ENCODE measurements at places on chromosomes 7 and 10.

- no peak for DNase-seq
These were observed 48.3 kb downstream of the LANCL2 start for GRCh38 chr7:55413442-55413841.

GRCh38 chr7:26369593-26369992, 77.9 kb downstream of the SNX10 start:
- DNase-seq: no peak

DNA sequence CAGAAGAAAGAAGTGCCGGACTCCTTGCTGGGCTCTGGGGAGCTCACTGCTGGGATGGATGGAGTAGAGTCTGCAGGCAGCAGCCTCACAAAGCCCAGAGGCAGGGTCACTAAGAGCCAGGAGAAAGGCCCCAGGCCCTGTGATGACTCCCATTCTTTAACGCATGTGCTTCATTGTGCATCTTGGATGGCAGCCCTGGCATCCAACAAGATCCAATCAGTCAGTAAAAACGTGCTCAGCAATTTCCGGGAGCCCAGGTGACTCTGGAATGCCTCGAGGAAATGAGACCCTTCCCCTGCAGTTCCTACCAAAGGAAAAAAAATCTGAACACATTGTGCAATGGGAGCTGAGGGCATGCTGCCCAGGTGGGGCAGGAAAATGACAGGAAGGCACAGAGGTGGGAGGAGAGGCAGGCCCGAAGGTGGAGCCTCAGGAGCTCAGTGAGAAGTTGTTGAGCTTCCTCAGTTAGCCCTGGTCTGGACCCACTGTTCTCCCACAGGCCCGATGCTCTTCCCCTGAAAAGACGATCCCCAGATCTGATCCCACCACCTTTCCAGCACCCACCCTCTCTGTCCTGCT, 60.7 kb upstream of the TMEM72 start:
- DNase-seq: no peak

DNA sequence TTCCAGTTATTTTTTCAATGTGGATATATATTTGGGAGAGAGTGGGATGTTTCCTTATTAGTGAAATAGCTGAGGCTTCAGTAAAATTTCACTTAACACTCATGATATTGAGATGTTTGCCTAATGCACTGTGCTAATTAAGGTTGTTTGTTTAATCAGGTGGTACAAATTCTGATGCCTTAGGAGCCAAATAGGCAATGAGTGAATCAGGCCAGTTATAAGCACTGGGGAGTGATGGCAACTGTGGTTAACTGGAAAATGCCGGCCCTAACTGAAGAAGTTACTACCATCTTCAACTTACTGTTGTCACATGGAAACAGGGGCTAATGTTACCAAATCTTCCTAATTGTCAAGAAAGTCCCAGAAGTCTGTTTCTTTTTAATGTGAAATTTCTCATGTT, 32.0 kb downstream of the VCL start:
- DNase-seq: no peak

DNA sequence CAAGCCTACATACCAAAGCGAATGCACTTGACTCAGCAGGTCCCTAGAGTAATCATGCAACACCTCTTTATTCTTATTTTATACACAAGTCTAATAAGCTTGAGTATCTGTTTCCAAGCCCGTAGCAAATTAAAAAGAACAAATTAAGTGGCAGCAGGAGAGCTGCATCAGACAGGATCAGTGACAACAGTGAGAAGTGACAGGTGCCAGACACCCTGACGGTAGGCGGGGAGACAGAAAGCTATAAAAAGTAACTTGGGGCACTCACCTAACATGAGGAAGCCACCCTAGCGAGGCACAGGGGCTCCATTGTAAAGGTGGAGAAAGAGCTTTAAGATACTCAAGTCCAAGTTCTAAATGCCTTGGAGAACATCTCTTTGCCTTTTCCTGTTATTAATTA, 174.2 kb downstream of the PLXNA4 start:
- no peak for DNase-seq

GRCh38 chr10:75395066-75395931, 6.3 kb downstream of the ZNF503 start:
- no peak for DNase-seq

GRCh38 chr7:13908667-13909397, 80.6 kb downstream of the ETV1 start:
- DNase-seq: no peak

DNA sequence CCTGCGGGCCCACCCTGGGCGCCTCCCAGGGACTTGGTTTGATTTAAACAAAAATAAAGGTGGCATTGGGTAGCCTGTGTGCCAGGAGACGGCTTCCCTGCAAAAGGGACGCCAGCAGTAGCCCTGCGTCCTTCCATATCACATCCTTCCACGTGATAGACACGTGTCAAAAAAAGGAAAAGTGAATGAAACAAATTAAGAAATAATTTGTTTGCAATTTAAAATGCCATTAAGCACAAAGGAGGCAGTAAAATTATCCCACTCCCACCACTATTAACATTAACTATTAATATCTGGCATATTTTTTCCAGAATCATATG, 7.6 kb downstream of the TACR2 start:
- DNase-seq: no peak

DNA sequence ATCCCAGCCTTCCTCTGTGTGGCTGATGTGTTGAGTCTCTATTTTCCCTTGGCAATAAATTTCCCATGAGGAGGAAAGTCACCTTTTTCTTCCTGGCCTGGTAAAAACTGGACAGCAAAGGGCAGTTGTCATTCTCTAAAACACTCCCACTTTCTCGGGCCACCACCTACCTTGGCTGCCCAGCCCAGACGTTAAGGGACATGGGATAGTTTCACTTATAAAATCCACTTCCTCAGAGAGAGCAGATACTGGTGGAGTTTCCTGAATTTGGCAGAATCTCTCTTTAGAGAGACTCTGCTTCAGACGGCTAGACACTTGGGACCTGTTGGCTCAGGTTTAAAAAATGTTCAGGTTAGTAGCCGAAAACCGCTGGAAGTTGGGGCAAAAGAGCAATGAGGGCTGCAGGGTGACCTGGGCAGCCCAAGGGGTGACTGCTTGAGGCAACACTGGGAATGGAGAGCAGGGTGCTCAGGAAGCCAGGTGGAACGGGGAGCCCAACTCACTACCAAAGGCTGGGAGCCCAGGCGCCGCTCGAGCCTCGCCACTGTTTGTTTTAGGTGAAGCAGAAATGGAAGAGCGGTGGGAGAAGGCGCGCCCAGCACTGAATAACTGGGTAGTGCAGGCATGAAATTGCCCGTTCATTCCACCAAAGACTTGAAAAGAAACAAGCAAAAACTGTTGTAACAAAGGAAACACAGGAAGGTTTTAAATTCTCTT, 186.1 kb downstream of the TRIL start:
- no peak for DNase-seq

- no peak for DNase-seq
These were observed 30.9 kb downstream of the DNAJB12 start for GRCh38 chr10:72323771-72324191.

GRCh38 chr7:117146059-117146458, 176.8 kb downstream of the WNT2 start:
- no peak for DNase-seq

DNA sequence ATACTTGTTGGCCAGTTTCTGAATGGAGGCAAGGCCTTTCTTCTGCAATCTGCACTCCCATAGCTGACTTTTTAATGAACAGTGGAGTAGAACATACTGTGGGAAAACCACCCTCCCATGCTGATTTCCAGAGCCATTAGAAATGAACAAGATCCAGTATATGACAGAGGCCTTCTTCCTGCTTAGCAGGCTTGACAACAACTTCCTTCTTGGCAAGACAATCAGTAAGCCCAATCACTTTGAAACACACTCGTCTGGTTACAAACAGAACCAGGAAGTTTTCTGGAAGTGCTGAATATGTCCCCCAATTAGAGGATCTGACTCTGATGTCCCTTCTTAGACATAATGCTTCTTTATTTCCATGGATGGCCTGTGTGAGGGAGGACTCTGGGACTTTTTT, 103.4 kb downstream of the SAMD9 start:
- DNase-seq: no peak

- DNase-seq: no peak
These were observed 711.7 kb downstream of the SORCS3 start for GRCh38 chr10:105352827-105353226.

GRCh38 chr7:45106-46090, 147.0 kb upstream of the FAM20C start:
- DNase-seq: no peak

All from T-helper 1 cell (primary cell).